Chondrocyte (in vitro differentiated cells): ENCODE measurements at places on chromosomes 7 and 10.

DNA sequence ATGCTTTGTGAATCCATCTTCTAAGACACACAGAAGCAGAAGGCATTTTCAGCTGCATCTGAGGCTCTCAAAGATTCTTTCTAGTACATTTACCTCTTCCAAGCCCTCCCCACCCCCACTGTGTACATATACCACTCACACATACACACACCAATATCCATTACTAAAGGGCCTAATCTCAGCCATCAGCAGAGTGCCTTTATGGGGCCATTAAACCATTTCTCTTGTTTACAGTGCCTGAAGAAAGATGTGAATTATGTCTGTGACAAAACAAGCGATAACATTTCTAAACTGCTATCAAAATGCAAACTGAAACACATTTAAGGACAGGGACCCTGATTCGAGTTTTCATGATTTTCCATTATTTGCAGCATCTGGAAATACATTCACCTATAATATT lies 40.0 kb downstream of the ETV1 start:
- DNase-seq, result no peak
- H3K36me3 ChIP-seq, result no peaks in the 10 kb centered on the region
- no peak overlapping the region for H3K4me3 ChIP-seq
- H3K27ac ChIP-seq, result no peak overlapping the region
- H3K27me3 ChIP-seq, result no peaks in the 10 kb centered on the region

DNA sequence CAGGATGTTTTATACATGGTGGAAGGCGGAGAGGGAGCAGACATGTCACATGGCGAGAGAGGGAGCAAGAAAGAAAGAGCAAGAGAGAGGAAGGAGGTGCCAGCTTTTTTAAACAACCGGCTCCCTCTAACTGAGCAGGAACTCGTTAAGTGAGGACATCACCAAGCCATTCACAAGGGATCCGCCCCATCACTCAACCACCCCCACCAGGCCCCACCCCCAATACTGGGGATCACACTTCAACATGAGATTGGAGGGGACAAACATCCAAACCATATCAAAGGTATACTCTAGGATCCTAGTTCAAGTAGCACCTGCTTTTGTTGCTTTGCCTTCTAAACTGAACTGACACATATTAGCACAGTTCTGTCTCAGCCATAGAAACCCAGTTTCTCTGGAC lies 141.9 kb upstream of the KLF14 start:
- H3K27me3 ChIP-seq, result no peaks in the 10 kb centered on the region
- peaks cover 11% of the 10 kb centered on the region for H3K36me3 ChIP-seq
- H3K4me1 ChIP-seq, result peaks cover 33% of the 10 kb centered on the region
- no peak overlapping the region for H3K4me3 ChIP-seq
- DNase-seq, result no peak
- peak overlapping the region; percentile 62 for H3K27ac ChIP-seq

GRCh38 chr10:29106287-29106686 lies 182.6 kb upstream of the LYZL1 start:
- H3K4me1 ChIP-seq, result peaks cover 21% of the 10 kb centered on the region
- no peaks in the 10 kb centered on the region for H3K36me3 ChIP-seq
- no peaks in the 10 kb centered on the region for H3K27me3 ChIP-seq
- no peak overlapping the region for H3K27ac ChIP-seq
- DNase-seq, result no peak

GRCh38 chr7:129499999-129500398 lies 2.3 kb upstream of the SMKR1 start:
- H3K4me1 ChIP-seq, result peaks cover 9% of the 10 kb centered on the region
- H3K27ac ChIP-seq, result no peak overlapping the region
- no peak for DNase-seq
- no peaks in the 10 kb centered on the region for H3K36me3 ChIP-seq
- H3K27me3 ChIP-seq, result peaks cover 3% of the 10 kb centered on the region

- no peak for DNase-seq
- H3K36me3 ChIP-seq, result no peaks in the 10 kb centered on the region
- peaks cover 84% of the 10 kb centered on the region for H3K4me1 ChIP-seq
- peak overlapping the region; percentile 73 for H3K27ac ChIP-seq
- no peaks in the 10 kb centered on the region for H3K27me3 ChIP-seq
Observed at GRCh38 chr7:116574025-116574822, 49.4 kb downstream of the CAV1 start.

DNA sequence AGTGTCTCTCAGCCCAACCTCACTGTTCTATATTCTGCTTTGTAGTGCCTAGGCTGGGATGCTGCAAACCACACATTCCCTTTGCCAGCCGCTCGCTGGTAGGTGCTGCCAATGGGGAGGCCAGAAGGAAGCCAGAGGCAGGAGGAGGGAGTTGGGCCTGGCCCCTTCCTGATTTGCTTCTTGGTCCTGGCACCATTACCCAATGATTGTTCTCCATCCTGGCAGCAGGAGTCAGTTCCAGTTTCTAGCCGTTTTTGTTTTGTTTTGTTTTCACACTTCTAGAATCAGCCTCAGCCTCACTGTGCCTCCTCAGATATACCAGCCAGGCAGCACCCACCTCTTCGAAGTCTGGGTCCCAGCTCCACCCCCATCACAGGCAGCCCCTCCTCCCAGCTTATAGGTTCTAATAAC lies 27.4 kb upstream of the LOXL4 start:
- no peak for DNase-seq
- no peak overlapping the region for H3K27ac ChIP-seq
- H3K36me3 ChIP-seq, result no peaks in the 10 kb centered on the region
- H3K4me1 ChIP-seq, result peaks cover 36% of the 10 kb centered on the region

DNA sequence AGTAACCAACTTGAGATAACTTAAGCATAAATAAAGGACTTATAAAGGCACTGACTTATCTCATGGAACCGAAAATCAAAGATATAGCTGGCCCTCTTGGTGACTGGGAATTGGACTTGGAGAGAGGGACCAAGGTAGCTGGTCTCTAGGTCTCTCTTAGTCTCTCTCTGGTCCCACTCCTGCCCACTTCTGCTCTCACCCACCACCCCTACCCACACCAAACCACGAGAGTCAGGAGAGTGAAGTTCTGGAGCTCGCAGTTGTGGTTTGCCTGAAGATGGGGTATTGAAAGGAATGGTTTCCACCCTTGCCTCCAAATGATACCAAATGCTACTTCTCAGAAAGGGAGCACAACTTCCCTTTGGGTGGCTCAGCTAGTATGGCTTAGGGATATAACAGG lies 216.3 kb downstream of the LRMDA start:
- H3K36me3 ChIP-seq, result no peaks in the 10 kb centered on the region
- H3K27me3 ChIP-seq, result peaks cover 27% of the 10 kb centered on the region
- no peak overlapping the region for H3K27ac ChIP-seq
- H3K4me3 ChIP-seq, result no peak overlapping the region

GRCh38 chr7:120259386-120259785 lies 13.6 kb upstream of the KCND2 start:
- no peak overlapping the region for H3K27ac ChIP-seq
- no peak for DNase-seq
- peaks cover 4% of the 10 kb centered on the region for H3K36me3 ChIP-seq
- H3K27me3 ChIP-seq, result no peaks in the 10 kb centered on the region

DNA sequence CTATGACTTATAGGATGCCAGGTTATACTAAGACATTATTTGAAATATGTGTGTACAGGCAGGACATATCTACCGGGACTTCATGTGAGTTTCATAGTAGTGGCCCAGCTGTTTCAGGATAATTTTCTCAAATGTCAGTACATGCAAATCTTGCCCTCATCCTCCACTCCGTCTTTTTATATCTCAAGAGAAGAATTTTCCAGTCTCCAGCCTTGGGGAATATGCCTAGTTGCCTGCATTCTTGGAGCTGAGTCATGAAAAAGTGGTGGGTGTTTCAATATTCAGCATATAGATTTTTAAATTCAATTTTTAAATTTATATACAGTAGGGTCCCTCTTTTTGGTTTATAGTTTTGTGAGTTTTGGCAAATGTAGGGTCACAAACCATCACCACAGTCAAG lies 236.7 kb downstream of the OTUD1 start:
- no peak overlapping the region for H3K27ac ChIP-seq
- H3K4me3 ChIP-seq, result no peak overlapping the region
- DNase-seq, result no peak
- no peaks in the 10 kb centered on the region for H3K27me3 ChIP-seq
- no peaks in the 10 kb centered on the region for H3K4me1 ChIP-seq
- no peaks in the 10 kb centered on the region for H3K36me3 ChIP-seq

- H3K27ac ChIP-seq, result peak overlapping the region; percentile 87
- no peaks in the 10 kb centered on the region for H3K36me3 ChIP-seq
- H3K4me1 ChIP-seq, result peaks cover 62% of the 10 kb centered on the region
- H3K27me3 ChIP-seq, result no peaks in the 10 kb centered on the region
Observed at GRCh38 chr10:125048094-125048864, 106.4 kb downstream of the ZRANB1 start.

DNA sequence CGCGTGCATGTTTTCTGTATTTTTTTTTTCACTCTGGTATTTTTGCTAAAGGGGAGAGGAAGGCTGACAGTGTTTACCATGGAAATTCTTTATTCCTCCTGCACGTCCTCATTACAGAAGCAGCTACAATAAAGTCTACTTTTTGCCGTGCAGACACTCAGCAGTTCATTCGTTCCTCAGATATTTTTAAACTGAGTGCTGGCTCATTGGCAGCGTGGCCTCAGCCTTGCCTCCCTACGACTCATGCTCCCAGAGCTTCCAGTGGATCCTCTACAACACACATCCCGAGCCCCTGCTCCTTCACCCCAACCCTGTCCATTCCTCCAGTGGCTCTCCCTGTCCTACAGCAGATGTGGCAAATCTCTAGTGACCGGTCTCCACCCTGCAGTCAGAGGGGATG lies 239.2 kb upstream of the ZMIZ1 start:
- H3K36me3 ChIP-seq, result peaks cover 3% of the 10 kb centered on the region
- H3K4me3 ChIP-seq, result no peak overlapping the region
- H3K27me3 ChIP-seq, result no peaks in the 10 kb centered on the region

DNA sequence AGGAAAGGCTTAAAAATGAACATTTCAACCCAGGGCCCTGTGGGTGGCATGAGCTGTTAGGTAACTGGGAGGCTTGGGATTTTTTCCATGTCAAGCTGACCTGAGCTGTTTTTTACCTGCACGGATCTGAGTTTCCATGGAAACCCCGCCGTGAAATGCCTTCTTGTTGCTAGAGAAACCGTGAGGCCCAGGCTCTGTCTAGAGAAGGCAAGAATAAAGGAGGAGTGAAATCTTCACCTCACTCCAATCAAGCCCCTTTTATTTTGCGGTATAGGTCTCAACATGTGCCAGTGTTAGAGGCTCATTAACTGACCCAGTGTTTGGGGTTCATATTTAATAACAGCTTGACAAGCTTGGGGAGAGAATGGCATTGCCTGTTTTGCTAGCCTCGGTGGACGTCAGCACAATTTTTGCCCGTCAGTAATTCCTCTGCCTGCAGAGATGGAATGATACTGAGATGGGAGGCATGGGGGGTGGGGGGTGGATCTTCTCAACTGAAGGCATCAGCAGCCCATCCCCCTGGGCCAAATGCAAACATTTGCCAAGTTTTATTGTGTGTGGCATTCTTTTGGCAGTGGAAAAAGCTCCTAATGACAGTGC lies 48.9 kb upstream of the PDCD4 start:
- no peak overlapping the region for H3K4me3 ChIP-seq
- H3K27me3 ChIP-seq, result no peaks in the 10 kb centered on the region
- no peak overlapping the region for H3K27ac ChIP-seq
- no peak for DNase-seq

DNA sequence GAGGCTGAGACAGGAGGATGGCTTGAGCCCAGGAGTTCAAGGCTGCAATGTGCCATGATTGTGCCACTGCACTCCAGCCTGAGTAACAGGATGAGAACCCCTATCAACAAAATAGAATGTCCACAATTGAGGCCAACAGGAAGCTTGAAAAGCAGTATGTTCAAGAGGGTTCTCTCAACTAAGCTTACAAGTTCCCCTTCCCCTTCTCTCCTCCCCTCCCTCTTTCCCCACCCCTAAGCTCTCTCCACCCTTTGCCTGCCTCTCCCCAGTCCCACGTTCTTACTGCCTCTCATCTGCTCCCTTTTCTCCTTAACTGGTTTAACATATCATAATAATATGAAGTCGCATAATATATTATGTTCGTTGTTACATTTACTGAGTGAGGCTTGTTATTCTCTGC lies 35.4 kb downstream of the KIAA1549 start:
- no peak overlapping the region for H3K27ac ChIP-seq
- no peak for DNase-seq
- no peak overlapping the region for H3K4me3 ChIP-seq
- peaks cover 6% of the 10 kb centered on the region for H3K4me1 ChIP-seq
- no peaks in the 10 kb centered on the region for H3K36me3 ChIP-seq
